Activated CD8-positive, alpha-beta memory T cell treated with anti-CD3 and anti-CD28 coated beads, Interleukin-2, amount 10 ng/mL, durations not matched to agents 7 days and 5 days (primary cell): ENCODE measurements at places on chromosomes 4 and X.

DNA sequence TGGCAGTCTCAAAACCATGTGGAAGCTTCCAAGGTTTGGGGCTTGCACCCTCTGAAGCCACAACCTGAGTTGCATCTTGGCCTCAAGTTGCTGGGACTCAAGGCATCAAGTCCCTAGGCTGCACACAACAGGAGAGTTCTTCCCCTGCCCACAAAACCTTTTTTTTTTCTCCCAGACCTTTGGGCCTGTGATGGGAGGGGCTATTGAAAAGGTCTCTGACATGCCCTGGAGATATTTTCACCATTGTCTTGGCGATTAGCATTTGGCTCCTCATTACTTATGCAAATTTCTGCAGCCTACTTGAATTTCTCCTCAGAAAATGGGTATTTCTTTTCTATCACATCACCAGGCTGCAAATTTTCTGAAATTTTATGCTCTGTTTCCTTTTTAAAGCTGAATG is 349.5 kb upstream of the EDA2R start:
- no peak overlapping the region for H3K4me3 ChIP-seq
- no peaks in the 10 kb centered on the region for H3K36me3 ChIP-seq
- no peak for DNase-seq
- H3K27ac ChIP-seq = no peak overlapping the region
- no peaks in the 10 kb centered on the region for H3K4me1 ChIP-seq

DNA sequence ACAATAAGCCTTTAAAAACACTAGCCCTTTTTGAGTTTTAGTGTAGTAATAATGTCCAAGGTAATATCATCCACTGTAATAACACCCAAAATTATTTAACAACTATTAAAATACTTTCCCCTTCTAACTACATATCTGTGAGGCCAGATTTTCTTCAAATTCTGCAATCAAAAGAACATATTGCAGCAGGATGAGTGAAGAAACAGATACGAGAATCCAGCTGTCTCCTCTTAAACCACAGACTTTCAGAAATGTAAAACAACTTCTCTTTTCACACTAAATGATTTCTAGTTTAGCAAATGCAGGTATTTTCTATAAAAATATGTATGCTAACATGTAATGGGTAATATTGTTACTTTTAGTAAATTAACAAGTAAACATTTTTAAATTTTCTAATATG is 148.9 kb downstream of the PRDM5 start:
- H3K4me3 ChIP-seq = no peak overlapping the region
- no peaks in the 10 kb centered on the region for H3K36me3 ChIP-seq
- H3K27me3 ChIP-seq = no peaks in the 10 kb centered on the region

DNA sequence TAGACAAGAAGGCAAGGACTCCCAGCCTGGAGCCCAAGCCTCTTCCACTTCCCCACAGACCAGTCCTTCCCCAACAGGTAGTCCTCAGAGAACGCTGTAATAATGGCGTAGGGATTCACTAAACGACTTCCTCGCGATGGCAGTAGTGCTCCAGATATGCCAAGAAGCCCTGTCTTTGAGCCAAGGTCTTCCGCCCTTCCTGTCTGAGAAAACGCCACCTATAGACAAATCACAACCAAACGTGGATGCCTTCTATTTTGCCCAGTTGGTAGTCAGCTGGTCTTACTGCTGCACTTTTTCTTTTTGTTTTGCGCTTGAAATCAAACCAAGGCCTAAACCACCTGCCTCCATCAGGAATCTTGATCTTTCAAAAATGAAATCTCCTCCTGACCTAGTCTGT is 203.3 kb downstream of the OR13H1 start:
- H3K27ac ChIP-seq = no peak overlapping the region
- no peak for DNase-seq
- H3K27me3 ChIP-seq = no peaks in the 10 kb centered on the region
- peaks cover 5% of the 10 kb centered on the region for H3K36me3 ChIP-seq

GRCh38 chr4:74630551-74630950 is 163.8 kb downstream of the BTC start:
- H3K4me1 ChIP-seq = peaks cover 5% of the 10 kb centered on the region
- H3K36me3 ChIP-seq = no peaks in the 10 kb centered on the region
- no peak overlapping the region for H3K27ac ChIP-seq
- no peak overlapping the region for H3K4me3 ChIP-seq
- DNase-seq = no peak
- H3K27me3 ChIP-seq = peaks cover 3% of the 10 kb centered on the region

DNA sequence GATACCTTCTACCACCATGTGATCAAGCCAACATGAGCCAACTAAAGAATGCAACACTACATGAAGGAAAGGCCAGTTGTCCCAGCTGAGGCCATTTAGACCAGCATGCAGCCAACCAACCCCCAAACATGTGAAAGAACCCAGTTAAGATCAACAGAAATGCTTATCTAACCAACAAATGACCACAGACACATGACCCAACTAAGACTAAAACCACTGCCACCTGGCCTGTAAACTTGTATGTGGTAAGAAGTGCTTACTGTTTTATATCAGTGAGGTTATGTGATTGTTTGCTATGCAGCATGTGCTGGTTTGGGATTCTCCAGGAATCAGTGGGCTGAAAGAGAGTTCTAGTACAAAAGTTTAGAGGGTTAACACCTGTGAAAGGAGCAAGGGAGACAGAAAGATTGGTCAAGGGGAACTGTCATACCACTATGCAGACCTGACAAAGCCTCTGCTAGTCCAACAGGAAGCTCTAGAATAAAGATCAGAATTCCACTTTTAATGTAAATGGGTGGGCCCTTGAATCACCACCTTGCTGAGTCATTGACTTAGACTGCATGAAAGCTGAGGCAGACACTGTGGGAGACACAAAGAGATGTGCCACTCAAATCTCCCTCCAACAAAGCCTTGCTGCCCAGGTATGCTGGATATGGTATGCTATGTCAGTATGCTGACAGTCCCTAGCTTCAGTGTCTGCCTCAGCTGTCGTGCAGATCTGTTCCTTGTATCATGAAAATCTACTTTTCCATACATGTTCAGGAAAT is 6.1 kb upstream of the SH3D19 start:
- peaks cover 22% of the 10 kb centered on the region for H3K27me3 ChIP-seq
- H3K27ac ChIP-seq = no peak overlapping the region
- no peak overlapping the region for H3K4me3 ChIP-seq
- H3K4me1 ChIP-seq = no peaks in the 10 kb centered on the region
- H3K36me3 ChIP-seq = no peaks in the 10 kb centered on the region

- H3K36me3 ChIP-seq = no peaks in the 10 kb centered on the region
- DNase-seq = no peak
- no peaks in the 10 kb centered on the region for H3K27me3 ChIP-seq
- no peaks in the 10 kb centered on the region for H3K4me1 ChIP-seq
These were observed 216.6 kb upstream of the TLL1 start for GRCh38 chr4:165656399-165656798.
